ENCODE measurements at places on chromosomes 1 and 21.

GRCh38 chr1:154567386-154568156 is at the start of gene CHRNB2:
Gene CHRNB2 (plus strand): TSS chr1:154567778. CDS start chr1:154568045, 267 bp downstream.
- peak; percentile 92 for DNase-seq

DNA sequence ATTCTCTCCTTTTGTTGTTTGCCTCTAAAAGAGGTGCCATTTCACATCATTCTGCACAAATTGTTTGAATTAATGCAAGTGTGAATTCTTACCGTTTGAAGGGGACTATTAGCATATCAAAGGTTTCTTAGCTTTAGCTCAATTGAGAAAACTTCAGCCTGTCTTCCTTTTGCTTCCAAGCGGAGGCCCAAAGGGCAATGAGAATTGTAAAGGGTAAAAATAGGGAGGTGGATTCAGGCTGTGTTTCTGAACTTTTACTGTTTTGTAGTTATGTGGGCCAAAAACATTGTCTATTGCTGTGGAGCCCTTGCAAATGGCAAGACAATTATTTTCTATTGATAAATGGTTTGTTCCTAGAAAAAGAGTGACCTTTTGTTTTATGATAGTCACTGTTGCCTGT is 3.6 kb downstream of the ADGRL2 start:
- DNase-seq = no peak

- no peak for DNase-seq
These were observed 82.5 kb downstream of the CDC14A start for GRCh38 chr1:100434831-100435230.

- no peak for DNase-seq
These were observed 37.3 kb upstream of the SLC19A1 start for GRCh38 chr21:45579383-45580180.

GRCh38 chr1:62991152-62991551 is 207.2 kb downstream of the ATG4C start:
- DNase-seq = peak; percentile 76

DNA sequence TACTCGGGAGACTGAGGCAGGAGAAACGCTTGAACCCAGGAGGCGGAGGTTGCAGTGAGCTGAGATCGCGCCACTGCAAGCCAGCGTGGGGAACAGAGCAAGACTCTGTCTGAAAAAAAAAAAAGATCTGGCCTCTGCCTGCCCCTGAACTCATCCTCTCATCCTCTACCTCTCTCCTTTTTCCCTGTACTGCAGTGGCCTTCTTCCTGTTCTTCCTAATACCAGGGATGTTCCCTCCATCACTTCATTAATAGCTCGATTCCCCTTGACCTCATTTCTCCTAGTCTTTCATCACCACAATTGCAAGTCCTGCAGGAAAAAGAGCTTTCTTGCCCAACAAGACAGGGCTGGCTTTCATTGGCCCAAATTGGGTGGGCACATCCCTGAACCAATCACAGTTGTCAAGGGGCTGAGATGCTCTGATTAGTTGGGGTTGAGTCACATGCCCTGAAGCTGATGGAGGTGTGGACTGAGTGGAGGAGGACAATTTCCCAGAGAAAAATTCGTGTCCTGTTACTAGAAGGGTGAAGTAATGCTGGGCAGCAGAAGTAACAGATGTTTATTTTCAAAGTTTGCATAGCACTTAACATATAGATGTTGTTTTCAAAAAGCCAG is 86.8 kb upstream of the PUM1 start:
- no peak for DNase-seq

DNA sequence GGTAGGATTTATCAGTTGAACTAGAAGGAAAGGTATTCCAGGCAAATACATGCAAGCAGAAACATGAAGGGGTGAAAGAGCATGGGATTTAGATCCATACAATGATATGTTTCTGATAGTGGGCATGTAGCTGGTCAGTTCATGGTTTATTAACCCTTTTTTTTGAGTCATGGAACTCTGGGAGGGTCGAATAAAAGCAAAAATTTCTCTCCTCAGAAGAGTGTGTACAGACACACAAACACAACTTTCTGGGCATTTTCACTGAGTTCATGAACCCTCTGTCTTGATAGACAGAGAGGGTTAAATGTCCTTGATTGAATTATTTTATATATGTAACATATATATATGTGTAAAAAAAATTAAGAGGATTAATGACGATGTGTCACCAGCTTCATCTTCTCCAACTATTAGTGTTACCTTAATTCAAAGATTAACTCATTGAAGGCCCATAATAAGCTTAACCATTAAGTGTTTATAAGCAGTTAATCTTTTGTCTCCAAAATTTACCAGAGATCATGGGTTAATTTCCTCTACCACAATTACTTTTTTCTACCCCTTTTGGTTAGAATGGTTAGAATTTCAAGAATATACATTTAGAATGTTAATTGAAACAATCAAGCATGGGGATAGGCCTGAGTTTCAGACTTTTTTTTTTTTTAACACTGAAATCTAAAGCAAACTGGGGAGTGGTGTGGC is 4.6 kb downstream of the JUN start:
- DNase-seq = no peak

DNA sequence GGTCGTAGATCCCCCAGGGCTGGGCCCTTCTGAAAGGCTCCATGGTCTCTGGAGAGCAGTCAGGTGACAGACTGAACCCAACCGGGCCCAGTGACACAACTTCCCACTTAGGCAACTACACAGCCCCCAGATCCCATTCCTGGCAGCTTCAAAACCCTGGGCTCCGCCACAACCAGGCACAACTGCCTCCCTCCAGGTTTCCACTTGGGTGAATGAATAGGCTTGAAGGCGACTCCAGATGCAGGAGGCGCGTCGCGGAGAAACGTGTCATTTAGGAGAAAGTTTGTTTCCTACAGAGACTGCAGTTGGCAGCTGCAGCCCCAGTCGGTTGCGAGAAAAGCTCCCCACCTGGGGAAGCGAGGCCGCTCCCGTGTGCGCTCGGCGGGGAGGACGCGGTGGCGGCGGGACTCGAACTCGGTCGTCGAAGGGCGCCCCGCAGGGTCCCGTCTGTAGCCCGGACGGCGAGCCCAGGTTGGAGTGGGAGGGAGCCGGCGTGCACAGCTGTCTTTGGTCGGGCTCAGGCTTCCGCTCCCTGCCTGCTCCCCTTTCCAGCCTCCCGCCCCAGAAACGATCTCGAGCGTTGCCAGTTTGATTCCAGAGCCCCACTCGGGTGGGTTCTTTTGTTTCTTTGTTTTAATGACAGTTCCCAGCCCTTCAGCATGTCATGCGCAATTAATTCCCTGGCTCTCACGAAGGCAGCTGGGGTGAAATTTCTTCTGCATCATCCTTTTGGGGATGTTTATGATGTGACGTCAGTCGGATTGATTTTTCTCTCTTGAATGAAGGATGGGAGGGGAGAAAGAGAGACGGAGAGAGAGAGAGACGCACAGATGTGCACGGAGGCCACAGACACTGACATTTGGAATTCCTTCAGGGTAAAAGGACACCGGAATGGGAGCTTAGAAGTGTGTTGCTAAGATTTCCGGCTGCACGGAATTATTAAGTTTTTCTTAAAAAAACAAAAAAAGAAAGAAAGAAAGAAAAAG is 862 bp upstream of the SGIP1 start:
- peak; percentile 84 for DNase-seq

DNA sequence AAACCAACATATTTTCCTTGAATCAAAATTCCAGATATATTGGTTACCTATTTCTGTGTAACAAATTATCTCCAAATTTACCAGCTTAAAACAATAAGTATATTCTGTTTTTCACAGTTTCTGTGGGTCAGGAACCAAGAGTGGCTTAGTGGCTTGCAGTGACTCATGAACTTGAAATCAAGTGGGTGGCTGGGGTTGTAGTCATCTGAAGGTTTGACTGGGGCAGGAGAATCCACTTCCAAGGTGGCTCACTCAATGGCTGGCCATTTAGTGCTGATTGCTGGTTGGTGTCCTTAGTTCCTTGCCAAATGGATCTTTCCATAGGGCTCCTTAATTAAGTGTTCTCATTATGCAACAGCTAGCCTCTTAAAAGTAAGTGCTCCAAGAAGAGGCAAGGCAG is 43.8 kb downstream of the ALG14 start:
- DNase-seq = no peak

DNA sequence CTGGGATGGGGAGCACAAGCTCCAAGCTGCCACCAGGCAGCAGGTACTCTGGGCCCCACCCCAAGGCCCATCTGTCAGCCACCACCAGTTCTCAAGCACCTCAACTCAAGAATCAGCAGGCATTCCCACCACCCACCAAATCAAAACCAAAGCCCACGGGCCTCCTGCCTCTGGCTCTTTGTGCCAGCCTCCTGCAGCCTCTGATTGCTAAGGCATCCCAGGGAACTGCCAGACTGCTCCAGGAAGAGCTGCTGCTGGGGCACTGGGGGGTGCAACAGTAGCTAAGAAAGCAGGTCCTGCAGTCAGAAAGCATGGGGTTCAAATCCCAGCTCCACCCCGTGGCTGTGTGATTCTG is 34.7 kb downstream of the CHD5 start:
- DNase-seq = no peak

GRCh38 chr1:21318714-21319159 is 28.5 kb upstream of the ECE1 start:
- DNase-seq = peak; percentile 35

- peak; percentile 96 for DNase-seq
These were observed 165.9 kb downstream of the SDCCAG8 start for GRCh38 chr1:243421784-243422183.

DNA sequence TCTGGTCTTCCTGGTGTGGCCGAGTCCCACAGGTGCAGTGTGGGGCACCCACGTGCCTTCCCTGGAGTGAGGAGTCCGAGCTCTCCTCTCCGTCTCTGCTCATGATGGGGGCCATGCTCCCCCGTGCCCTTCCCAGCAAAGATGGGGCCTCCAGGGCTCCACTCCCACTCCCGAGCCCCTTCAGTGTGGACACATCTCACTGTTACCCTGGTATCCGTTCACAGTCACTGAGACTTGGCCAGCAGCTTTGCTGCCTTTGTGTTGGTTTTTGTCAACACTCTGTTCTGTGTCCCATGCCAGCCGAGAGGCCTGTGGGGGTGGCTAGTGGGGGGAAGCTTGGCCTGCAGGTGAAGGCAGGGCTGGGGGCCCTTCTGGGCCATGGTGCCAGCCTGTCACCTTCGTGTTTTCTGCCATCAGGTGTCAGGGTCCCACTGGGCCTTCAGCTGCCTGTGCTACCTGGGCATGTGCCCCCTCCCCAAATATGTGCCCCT is 46.9 kb upstream of the POFUT2 start:
- DNase-seq = no peak

DNA sequence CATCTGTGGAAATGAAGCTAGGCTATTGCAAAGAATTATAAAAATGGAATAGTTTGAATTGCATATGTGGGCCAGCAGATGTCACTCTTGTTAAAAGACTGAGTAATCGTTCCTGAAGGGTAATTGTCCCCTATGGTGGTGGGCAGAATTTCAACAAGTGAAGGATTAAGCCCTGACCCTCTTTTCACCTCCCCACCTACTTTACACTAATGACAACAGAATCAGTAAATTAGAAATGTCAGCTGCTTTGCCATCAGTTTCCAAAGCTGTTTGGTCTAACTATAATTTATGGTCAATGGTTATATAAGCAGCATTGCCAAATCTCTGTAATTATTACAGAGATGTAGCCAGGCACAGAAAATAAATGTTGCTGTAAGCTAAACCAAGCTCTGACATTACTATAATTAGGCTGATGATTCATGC is 898.6 kb downstream of the AMY1C start:
- DNase-seq = peak; percentile 95

DNA sequence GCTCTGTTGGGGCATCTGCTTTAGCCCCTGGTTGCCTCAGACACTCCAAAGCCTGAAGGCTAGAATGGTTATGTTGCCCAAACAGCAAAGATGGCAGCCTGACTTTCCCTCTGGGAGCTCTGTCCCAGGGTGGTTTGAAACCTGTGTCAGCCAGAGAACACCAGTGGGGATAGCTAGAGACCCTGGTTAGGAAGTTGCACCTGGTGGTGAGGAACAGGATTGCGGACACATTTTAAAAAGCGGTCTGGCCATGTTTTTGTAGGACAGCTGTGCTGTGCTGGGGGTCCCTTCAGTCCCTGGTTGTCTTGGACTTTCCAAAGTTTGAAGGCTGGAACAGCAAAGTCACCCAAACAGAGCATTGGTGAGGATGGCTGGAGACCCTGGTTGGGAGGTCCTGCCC is 87.8 kb downstream of the DNM3 start:
- DNase-seq = no peak

GRCh38 chr1:157073944-157074685 is 25.5 kb downstream of the ETV3L start:
- peak; percentile 78 for DNase-seq

DNA sequence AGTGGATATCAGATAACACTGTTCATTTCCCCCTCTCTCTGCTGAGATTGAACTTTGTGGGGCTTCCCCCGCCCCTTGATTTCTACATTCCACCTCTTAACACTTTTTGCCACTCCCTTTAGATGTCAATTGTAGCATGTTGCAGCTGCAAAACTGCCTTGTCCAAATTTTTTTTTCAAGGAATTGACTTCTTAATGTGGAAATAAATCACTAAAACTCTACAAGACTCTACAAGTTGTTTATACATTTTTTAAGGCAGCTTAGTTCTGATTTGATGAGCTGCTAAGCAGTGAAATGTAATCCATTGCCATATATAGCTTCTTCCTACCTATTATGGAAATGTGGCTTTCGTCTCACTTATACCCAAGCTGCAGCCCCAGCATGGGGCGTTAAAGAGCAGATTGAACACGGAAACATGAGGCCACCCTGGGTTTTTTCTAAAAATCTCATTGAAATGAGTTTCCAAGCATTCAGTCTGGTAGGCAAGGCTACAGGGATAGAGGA is 132.2 kb downstream of the SYT2 start:
- DNase-seq = peak; percentile 69

DNA sequence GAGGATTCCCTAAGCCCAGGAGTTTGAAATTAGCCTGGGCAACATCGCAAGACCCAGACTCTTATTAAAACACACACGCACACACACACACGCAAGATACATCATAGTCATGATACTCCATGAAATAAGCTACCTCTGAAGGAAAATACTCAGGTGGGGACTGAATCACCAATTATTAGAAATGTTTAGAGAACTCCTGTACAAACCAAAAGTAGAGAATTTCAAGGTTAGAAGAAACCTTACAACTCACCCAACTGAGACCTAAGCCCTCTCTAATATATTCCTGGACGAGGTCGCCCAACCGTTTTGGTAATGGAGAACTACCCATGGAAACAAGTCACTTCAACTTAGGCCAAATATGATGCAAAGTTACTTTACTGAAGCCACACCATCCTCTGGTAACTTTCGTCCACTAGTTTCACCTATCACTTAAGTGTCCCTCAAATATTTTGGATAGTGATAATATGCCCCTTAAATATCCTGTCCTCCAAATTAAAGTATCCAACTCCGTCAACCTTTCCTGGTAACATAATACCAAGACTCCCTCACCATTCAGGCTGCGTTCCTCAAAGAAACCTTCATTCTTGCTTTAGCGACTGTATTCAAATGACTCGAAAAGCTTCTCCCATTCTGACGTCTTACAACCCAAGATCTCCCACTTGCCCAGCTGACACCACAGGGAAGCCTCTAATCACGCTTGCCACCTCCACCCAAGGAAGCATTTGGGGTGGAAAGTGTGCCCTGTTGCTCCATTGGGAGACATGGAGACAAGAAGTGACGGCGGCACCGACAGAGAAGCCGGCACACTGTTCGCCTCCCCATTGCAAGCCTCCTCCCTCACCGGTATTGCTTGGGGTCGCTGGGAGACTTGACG is 856 bp downstream of the NRDC start:
- peak; percentile 59 for DNase-seq

- peak; percentile 16 for DNase-seq
These were observed 247.3 kb downstream of the PLPP3 start for GRCh38 chr1:56331892-56332567.

- DNase-seq = no peak
These were observed 68.6 kb downstream of the SPAG17 start for GRCh38 chr1:118116401-118116800.
